ENCODE measurements at places on chromosomes 7 and 10.

- no peak for DNase-seq
These were observed 482 bp upstream of the ACTR3C start for GRCh38 chr7:150323682-150324372.

DNA sequence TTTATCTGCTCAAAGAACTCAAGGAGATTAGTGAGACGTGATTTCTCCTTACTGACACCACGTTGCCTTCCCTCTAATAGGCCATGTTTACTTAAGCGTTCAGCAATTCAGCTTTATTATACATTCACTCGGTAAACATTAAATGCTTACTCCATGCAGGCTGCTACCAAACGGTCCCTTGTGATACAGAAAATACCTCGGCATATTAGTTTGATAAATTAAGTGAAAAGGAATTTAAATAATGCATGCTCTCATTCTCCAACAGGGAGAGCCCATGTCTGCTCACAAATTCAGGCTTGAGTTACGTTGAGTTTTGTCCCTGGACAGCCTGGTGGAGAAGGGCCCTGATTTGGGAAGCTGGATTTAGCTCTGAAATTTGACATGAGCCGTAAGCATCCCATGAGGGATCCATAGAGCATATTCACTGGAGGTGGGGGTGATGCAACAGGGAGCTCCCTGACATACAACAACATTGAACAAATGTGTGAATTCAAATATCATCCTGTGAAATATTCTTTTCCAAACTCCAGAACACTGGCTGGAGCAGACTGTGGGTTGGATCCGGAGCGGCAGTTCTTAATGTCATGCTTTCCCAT lies 86.3 kb downstream of the TBXAS1 start:
- DNase-seq, result no peak

DNA sequence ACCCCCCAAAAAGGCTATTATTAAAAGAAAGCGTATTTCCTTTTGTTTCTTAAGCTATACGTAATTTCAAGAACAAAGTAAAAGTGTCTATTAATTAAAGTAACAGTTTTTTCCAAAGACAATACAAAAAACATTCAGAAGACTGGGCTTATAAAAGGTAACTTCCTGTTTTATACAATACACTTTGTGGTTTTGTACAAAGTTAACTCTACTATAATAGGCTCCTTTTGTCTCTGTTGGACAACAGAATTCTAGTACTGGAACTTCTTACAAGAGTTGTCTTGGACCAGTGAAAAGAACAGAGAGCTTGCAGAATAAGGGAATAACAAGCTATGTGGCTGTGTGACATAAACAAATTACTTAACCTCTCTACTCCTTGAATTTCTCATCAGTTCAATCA lies 21.5 kb downstream of the SFMBT2 start:
- no peak for DNase-seq

DNA sequence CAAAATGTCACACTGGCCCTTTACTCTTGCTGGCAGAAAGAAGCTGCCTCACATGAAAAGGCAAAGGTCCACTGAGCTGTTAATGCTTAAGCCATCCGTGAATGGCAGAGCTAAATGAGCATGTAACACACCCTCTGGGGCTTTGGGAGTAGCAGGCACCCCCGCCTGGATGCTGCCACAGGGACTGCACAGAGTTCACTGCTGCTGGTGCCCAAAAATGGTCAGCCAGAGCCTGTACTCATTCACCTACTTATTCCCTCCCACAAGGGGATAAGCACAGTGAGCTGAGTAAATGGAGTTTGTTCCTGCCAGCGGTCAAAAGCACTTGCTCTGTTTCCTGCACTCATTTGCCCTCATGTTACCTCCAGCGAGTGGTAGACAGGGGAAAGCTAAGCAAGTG lies 374.0 kb upstream of the STEAP1 start:
- no peak for DNase-seq

DNA sequence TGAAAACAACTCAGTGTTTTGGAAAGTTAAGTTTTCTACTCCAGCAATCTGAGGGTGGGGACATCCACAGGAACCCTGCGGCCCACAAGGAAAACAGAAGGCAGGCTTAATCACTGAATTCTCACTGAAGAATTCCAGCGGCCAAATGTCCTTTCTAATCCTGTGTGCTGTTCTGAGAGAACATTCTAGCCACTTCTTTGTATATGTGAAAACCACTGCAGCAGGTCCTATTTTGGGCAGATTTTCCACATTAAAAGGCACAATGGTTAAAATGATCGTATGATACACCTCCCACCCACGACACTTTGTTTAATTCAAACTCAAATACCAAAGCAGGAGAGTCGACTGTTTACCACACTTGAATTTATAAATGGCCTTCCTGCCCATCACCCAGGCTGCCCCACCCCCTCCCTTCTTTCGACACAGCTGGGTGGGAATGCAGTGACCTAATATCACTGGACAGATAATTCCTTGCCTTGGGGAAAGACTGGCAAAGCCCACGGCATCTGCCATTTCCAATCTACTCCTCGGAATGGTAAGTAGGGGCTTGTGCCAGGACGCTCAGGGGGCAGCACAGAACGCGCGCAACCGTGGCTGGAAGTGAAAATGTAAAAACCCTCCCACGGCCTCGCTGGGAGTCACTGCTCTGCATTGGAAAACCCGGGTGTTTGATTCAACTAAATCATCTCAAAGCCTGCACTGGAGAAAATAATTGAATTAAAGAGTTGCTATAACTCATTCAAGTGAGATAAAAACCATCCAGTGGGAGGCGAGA lies 67.0 kb downstream of the CTBP2 start:
- DNase-seq, result no peak

- no peak for DNase-seq
These were observed 72.9 kb downstream of the NPY start for GRCh38 chr7:24356718-24357386.

- no peak for DNase-seq
These were observed 155.7 kb upstream of the TMEM72 start for GRCh38 chr10:44755481-44755880.

DNA sequence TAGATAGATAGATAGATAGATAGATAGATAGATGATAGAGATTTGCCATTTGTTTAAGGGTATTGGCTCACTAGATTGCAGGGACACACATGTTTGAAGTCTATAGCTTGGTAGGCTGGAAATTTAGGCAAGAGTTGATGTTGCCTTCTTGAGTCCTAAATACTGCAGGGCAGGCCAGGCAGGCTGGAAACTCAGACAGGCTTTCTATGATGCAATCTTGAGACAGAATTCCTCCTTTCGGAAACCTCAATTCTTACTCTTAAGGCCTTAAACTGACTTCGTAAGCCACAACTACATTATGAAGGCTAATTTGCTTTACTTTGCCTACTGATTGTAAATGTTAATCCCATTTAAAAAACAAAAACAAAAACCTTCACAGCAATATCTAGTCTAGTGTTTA lies 322.9 kb upstream of the AKR1E2 start:
- no peak for DNase-seq

Data from stimulated activated CD8-positive, alpha-beta memory T cell treated with anti-CD3 and anti-CD28 coated beads, Interleukin-4, amount 100 ng/mL, for 1 hour (primary cell).